ENCODE measurements at places on chromosomes 3 and 15. TPM values are rescaled to one million over a fixed set of nuclear protein-coding genes. Genes with fewer than 3 reads are reported as not detected.
A peak's percentile ranks its signal among the peaks of the same experiment; 100 is the strongest.

- no peak for DNase-seq
- H3K27ac ChIP-seq: no peak overlapping the region
- no peaks in the 10 kb centered on the region for H3K36me3 ChIP-seq
- no peak overlapping the region for H3K4me3 ChIP-seq
Observed at GRCh38 chr15:33915571-33916407, 52.5 kb upstream of the CHRM5 start.

GRCh38 chr3:179713643-179714090 is 60.8 kb downstream of the USP13 start:
- H3K36me3 ChIP-seq: peaks cover 25% of the 10 kb centered on the region
- no peaks in the 10 kb centered on the region for H3K4me1 ChIP-seq
- DNase-seq: no peak
- no peaks in the 10 kb centered on the region for H3K27me3 ChIP-seq
- H3K4me3 ChIP-seq: no peak overlapping the region

DNA sequence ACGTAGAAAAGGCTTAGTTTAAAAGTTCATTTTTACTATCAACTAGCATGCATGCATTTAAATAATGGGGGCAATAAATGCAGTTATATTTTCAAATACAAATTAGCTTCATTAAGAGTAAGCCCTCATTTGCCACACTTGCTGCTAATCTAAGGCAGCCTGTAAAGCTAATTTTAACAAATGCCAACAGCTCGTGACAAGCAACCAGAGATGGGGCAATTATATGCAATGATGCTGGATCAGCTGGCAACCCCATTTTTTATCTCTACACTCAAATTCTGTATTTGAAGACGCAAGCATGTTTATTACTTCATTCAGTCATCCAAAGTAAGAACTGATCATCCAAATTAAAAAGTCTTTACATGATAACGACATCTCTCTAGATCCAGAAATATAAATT is 12.1 kb downstream of the RFTN1 start:
- H3K36me3 ChIP-seq: no peaks in the 10 kb centered on the region
- no peaks in the 10 kb centered on the region for H3K27me3 ChIP-seq
- no peak overlapping the region for H3K4me3 ChIP-seq
- peaks cover 7% of the 10 kb centered on the region for H3K4me1 ChIP-seq
- no peak overlapping the region for H3K27ac ChIP-seq

- no peaks in the 10 kb centered on the region for H3K4me1 ChIP-seq
- no peak overlapping the region for H3K27ac ChIP-seq
- H3K4me3 ChIP-seq: no peak overlapping the region
- no peaks in the 10 kb centered on the region for H3K27me3 ChIP-seq
Observed at GRCh38 chr15:87547470-87548181, 708.9 kb downstream of the NTRK3 start.

Gene CEMIP
- 12.4 TPM for total RNA-seq

- H3K27ac ChIP-seq: no peak overlapping the region
- H3K4me1 ChIP-seq: peaks cover 7% of the 10 kb centered on the region
- DNase-seq: no peak
- H3K36me3 ChIP-seq: no peaks in the 10 kb centered on the region
- H3K4me3 ChIP-seq: no peak overlapping the region
Observed at GRCh38 chr3:50435371-50436113, 67.9 kb downstream of the CACNA2D2 start.

GRCh38 chr15:98025237-98025636 is 64.7 kb downstream of the ARRDC4 start:
- H3K27ac ChIP-seq: no peak overlapping the region
- H3K36me3 ChIP-seq: no peaks in the 10 kb centered on the region
- H3K4me3 ChIP-seq: no peak overlapping the region
- H3K27me3 ChIP-seq: no peaks in the 10 kb centered on the region
- DNase-seq: no peak

GRCh38 chr3:149462581-149463011 is 11.9 kb upstream of the TM4SF4 start:
- no peak overlapping the region for H3K27ac ChIP-seq
- H3K27me3 ChIP-seq: no peaks in the 10 kb centered on the region
- H3K4me1 ChIP-seq: no peaks in the 10 kb centered on the region
- no peaks in the 10 kb centered on the region for H3K36me3 ChIP-seq
- H3K4me3 ChIP-seq: no peak overlapping the region

DNA sequence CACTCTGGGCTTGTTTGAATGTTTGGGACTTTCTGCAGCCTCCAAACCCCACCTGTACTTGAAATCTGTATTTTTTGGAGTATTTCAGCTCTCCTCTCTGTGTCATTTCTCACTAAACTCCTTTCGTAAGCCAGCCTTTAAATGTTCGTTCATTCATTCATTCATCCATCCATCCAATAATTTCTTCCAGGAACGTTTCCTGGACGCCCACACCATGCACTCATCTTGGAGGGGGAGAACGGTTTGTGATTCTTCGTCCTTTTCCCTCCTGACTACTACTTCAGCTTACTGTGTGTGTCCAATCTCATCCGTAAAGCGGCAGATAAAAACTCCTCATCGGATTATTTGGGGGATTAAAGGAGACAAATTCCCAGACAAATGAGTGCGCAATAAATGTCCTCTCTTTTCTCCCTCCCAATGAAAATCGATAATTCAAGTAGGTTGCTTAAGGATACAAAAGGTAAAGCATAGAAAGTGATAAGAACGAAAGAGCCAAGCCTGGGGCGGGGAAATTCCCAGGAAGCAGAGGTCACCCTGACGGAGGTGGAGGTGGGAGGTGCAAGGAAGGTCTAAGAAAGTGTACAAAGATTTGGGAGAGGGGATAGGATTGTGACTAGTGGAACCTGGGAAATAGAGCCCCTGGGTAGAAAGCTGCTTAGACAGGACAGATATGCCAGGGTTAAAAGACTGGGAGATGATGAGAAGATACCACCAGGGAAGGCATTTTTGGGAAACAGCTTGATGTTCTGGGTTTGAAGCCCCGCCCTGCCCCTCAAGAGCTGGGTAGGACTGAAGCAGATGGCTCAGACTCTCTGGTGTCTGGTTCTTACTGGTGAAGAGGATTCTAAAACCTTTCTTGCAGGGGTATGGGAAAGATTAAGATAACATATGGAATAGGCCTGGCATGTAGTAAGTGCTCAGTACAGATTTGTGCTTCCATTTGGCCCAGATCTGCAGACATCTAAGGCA is 896 bp upstream of the KLHL25 start:
- no peak overlapping the region for H3K27ac ChIP-seq
- peak overlapping the region; percentile 21 for H3K4me3 ChIP-seq
- no peaks in the 10 kb centered on the region for H3K4me1 ChIP-seq
- no peaks in the 10 kb centered on the region for H3K36me3 ChIP-seq
- no peak for DNase-seq
- no peaks in the 10 kb centered on the region for H3K27me3 ChIP-seq

Gene SLITRK3
- 0.06 TPM for total RNA-seq

- no peaks in the 10 kb centered on the region for H3K4me1 ChIP-seq
- no peak overlapping the region for H3K4me3 ChIP-seq
- DNase-seq: no peak
Observed at GRCh38 chr3:79027593-79027992, 740.2 kb downstream of the ROBO1 start.

Gene ISLR2
- total RNA-seq: 1.3 TPM

- no peak overlapping the region for H3K27ac ChIP-seq
- no peak for DNase-seq
- H3K4me3 ChIP-seq: no peak overlapping the region
- H3K36me3 ChIP-seq: no peaks in the 10 kb centered on the region
Observed at GRCh38 chr15:74978077-74978476, 17.3 kb upstream of the SCAMP5 start.

GRCh38 chr3:25151281-25151902 is 276.7 kb upstream of the RARB start:
- DNase-seq: peak; percentile 35
- no peaks in the 10 kb centered on the region for H3K36me3 ChIP-seq
- H3K27ac ChIP-seq: peak overlapping the region; percentile 64
- H3K4me3 ChIP-seq: no peak overlapping the region

DNA sequence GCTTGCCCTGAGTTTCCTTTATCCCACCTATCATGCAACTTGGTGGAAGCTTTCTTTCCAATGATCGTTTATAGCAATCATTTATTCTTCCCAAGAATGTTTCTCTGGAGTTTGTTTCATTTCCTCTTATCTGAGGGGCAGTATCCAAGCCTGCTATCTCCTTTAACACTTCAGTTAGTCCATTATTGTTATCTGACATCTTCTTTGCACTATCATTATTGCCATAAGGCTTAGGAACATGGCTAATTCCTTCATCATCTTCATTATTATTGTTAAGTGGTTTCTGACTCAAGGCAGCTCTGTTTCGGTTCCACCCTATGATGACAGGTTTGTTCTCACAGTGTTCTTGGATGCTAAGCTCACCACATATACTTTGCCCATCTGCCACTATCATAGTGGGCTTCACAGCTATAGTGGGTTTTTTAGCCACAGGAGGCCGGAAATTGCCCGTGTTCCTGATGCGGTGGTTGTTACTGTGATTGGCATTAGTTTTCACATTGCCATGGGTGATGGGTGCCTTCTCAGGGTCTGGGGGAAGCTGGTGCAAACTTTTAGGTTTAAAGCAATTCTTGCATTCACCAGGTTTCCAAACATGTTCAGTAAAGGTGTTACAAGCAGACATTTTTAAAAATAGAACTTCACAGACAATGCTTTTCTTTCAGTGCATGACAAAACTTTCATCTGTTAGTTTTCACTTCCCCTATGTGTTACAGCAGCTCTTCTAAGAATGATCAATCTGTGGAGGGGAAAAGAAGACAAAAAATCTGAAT is 110.6 kb upstream of the TSPAN3 start:
- DNase-seq: no peak
- peaks cover 10% of the 10 kb centered on the region for H3K36me3 ChIP-seq
- H3K4me1 ChIP-seq: peaks cover 29% of the 10 kb centered on the region
- no peak overlapping the region for H3K4me3 ChIP-seq
- no peak overlapping the region for H3K27ac ChIP-seq

Gene HDC
- total RNA-seq: 3.1 TPM

All from left lung (tissue), 14 donors.